ENCODE measurements at places on chromosomes 2 and 18. TPM values are rescaled to one million over a fixed set of nuclear protein-coding genes. Genes with fewer than 3 reads are reported as not detected.

GRCh38 chr2:10161206-10161931 is 38.8 kb downstream of the RRM2 start:
- H3K27me3 ChIP-seq = no peaks in the 10 kb centered on the region
- no peaks in the 10 kb centered on the region for H3K36me3 ChIP-seq
- no peak overlapping the region for H3K4me3 ChIP-seq
- H3K27ac ChIP-seq = no peak overlapping the region
- peaks cover 7% of the 10 kb centered on the region for H3K4me1 ChIP-seq

GRCh38 chr2:159228081-159228581 is 58.4 kb downstream of the WDSUB1 start:
- DNase-seq = no peak
- H3K36me3 ChIP-seq = peaks cover 6% of the 10 kb centered on the region
- no peak overlapping the region for H3K4me3 ChIP-seq
- no peaks in the 10 kb centered on the region for H3K4me1 ChIP-seq

The L3MBTL4 gene
- 2.4 TPM for total RNA-seq

GRCh38 chr2:14632133-14632936 is at the start of gene LRATD1:
LRATD1 (plus strand) TSS chr2:14632717; CDS start chr2:14633980, 1,263 bp downstream.
- peak within 1 kb of the TSS; percentile 79 for H3K4me3 ChIP-seq
- no peak within 1 kb of the TSS for H3K27ac ChIP-seq
- DNase-seq = peak; percentile 61
- H3K36me3 ChIP-seq = no peaks in the 10 kb centered on the region
- H3K4me1 ChIP-seq = peaks cover 13% of the 10 kb centered on the region
- H3K27me3 ChIP-seq = peaks cover 21% of the 10 kb centered on the region

The FAM228A gene
- total RNA-seq = not detected

The SERPINB12 gene
- total RNA-seq = not detected

DNA sequence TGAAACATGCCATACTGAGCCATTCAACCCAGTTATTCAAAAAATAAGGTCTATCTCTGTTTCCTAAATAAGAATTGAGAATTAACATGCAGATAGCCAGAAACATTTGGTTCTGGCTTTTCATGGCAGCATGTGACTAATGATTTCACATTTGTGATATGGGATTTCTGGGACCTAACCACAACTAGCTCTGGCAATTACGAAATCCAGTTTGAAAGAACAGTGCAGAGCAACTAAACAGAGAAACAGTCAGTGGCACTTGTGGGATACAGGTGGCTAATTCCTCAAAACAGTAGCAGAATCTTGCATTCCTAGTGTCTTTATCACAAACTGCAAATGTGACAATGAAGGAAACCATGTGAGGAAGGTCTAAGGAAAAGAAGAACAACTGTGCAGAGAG is 637.8 kb upstream of the CHAC2 start:
- no peaks in the 10 kb centered on the region for H3K27me3 ChIP-seq
- DNase-seq = no peak
- no peak overlapping the region for H3K27ac ChIP-seq
- no peak overlapping the region for H3K4me3 ChIP-seq
- no peaks in the 10 kb centered on the region for H3K4me1 ChIP-seq

The GAL3ST2 gene
- not detected for total RNA-seq

GRCh38 chr18:3453540-3454364 is 3.8 kb downstream of the TGIF1 start:
- H3K4me1 ChIP-seq = peaks cover 22% of the 10 kb centered on the region
- DNase-seq = no peak
- H3K27ac ChIP-seq = peak overlapping the region; percentile 72
- H3K4me3 ChIP-seq = peak overlapping the region; percentile 99

GRCh38 chr18:78510636-78511035 is 469.0 kb upstream of the SALL3 start:
- H3K4me1 ChIP-seq = no peaks in the 10 kb centered on the region
- no peak for DNase-seq
- no peaks in the 10 kb centered on the region for H3K27me3 ChIP-seq
- no peak overlapping the region for H3K4me3 ChIP-seq
- no peaks in the 10 kb centered on the region for H3K36me3 ChIP-seq
- no peak overlapping the region for H3K27ac ChIP-seq

The CYS1 gene
- total RNA-seq = 0.13 TPM

The GALR1 gene
- 1.6 TPM for total RNA-seq

DNA sequence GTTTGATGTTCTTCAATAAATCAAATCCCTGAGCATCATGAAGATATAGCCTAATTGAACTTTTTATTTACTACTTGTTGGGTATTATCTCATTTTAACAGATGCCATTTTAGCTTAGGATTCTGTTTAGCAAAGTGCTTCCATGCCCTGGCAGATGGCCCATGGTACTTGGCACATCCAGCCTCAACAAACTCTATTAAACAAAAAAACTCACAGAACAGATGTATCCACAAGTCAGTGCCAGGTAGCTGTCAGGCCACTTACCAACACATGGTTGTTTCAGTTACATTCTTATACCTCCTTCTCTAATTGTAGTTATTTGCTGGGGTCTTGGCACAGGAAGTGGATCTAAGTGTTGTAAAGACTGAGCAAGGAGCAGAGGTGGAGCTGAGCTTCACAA is 29.6 kb downstream of the GAD1 start:
- no peaks in the 10 kb centered on the region for H3K36me3 ChIP-seq
- H3K4me1 ChIP-seq = no peaks in the 10 kb centered on the region
- no peak overlapping the region for H3K4me3 ChIP-seq
- peaks cover 2% of the 10 kb centered on the region for H3K27me3 ChIP-seq

The FHOD3 gene
- 10.5 TPM for total RNA-seq

GRCh38 chr2:61469424-61470121 is 1.3 kb downstream of the USP34 start:
- H3K4me3 ChIP-seq = peak overlapping the region; percentile 87
- no peak for DNase-seq
- no peaks in the 10 kb centered on the region for H3K36me3 ChIP-seq
- H3K4me1 ChIP-seq = no peaks in the 10 kb centered on the region
- H3K27me3 ChIP-seq = no peaks in the 10 kb centered on the region

The RFX8 gene
- total RNA-seq = 1.3 TPM

DNA sequence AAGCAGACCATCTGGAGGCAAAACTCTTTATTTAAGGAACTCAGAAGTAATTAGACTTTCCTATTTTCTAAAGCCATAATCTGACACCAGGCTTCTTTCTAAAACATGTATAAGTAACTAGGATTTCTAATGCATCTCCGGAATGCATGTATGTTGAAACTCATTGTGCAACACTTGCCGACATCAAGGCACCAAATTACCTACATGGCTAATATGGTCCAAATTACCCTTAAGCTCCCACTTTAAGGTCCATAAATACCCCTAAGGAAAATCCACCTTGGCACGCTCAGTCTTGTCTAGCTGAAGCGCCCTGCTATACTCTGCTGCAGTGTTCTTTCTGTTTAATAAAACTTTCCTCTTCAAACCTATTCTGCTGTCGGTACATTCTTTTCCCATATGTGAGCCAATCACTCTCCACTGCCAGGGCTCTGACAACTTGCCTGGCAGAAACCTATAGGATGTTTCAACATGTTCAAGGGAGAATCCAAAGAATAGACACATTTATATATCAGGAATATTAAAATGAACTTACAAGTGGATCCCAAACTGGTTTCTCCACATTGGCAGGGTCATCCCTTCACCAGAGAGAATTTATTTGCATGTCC is 171.9 kb downstream of the GALNT1 start:
- DNase-seq = no peak
- H3K27me3 ChIP-seq = no peaks in the 10 kb centered on the region
- no peak overlapping the region for H3K4me3 ChIP-seq
- peaks cover 8% of the 10 kb centered on the region for H3K4me1 ChIP-seq

DNA sequence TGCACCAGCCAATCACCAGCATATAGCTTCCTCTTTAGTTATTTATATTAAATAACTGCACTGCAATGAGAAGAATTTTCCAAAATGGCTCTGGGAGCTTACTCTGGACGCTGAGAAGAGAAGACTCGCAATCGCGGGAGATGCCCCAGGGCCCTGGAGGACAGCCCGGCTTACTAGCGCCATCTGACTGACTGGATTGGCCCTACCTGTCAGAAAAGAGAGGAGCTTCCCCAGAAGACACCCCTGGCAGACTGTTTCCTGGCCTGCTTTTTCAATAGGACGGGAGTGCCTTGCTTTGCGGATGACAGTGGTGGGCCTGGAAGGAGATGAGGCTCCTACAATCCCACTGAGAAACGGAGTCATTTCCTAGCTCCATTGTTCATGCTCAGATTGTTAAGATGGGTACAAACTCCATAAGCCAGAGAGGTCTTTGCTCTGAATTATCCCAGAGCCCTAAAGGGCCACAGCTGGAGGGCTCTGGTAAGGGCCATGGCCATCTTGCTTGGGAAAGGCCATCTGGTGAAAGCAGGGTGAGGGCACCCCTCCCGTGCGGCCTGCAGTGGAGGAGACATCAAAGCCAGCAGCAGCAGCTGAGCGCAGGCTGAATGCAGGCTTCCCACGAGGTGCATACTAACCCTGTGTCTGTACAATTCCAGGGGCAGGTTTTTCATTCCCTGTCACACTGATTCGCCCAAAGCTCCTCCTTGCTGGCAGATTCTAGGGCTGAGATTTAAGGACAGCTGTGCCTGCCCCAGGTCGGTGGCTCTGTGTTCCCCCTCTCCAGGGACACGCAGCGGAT is 92.1 kb downstream of the GALR1 start:
- H3K36me3 ChIP-seq = no peaks in the 10 kb centered on the region
- no peaks in the 10 kb centered on the region for H3K4me1 ChIP-seq
- no peak overlapping the region for H3K4me3 ChIP-seq
- DNase-seq = no peak

The KIAA2012 gene
- not detected for total RNA-seq

DNA sequence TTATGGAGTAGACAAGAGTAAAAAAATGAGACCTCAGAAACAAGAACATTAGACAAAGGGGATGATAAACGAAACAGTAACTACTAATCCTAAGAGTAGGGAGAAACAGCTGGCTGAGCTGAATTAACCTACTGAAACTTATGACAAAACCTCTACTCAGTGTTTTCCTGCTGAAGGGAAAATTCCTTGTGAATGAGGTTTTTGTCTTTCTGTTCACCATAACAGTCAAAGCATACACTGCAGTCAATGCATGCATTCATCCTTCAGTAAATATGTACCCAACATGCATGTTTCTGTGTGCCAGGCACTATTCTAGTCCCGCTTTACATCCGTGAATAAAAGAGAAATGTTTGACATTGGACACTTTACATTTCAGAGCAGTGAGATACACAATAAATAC is 805.6 kb upstream of the KLHL29 start:
- no peaks in the 10 kb centered on the region for H3K27me3 ChIP-seq
- no peak for DNase-seq
- H3K36me3 ChIP-seq = no peaks in the 10 kb centered on the region
- no peak overlapping the region for H3K4me3 ChIP-seq
- H3K4me1 ChIP-seq = no peaks in the 10 kb centered on the region

GRCh38 chr2:178234648-178235047 is 40.3 kb downstream of the OSBPL6 start:
- H3K4me1 ChIP-seq = no peaks in the 10 kb centered on the region
- no peaks in the 10 kb centered on the region for H3K27me3 ChIP-seq

GRCh38 chr2:110659248-110659647 is 18.6 kb downstream of the BUB1 start:
- no peak for DNase-seq
- H3K27ac ChIP-seq = no peak overlapping the region
- H3K36me3 ChIP-seq = peaks cover 88% of the 10 kb centered on the region
- no peaks in the 10 kb centered on the region for H3K4me1 ChIP-seq

DNA sequence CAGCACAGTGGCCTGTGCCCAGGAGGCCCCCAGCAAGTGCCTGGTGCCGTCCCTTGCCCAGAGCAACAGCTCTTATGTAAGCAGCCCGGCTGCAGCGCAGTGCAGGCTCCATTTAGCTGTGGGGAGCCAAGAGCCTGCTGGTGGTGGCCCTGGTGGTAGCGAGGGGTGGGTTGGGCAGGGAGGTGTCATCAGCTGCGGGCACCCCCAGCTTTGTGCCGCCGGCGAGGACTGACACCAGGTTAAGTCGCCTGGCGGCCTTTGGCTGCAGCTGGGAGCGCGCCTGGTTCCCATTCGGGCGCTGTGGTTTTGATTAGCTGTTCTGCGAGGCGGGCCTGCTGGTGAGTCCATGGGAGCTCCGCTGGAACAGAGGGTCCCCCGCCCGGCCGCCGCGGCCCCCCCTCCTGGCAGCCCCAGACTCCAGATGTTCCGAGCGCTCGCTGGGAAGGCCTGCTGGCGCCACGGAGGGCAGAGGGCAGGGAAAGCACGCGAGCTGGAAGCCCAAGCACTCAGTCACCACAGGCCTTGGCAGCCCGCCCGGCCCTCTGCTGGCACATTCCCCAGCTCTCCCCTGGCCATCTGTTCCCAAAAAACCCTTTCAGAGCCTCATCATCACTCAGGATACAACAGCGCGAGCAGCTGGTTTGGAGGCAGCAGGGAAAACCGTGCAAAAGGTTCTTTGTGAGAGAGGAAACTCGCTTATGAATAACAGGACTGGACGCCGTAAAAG is 18.4 kb downstream of the ATOH8 start:
- H3K27me3 ChIP-seq = no peaks in the 10 kb centered on the region
- no peak overlapping the region for H3K27ac ChIP-seq
- H3K4me1 ChIP-seq = peaks cover 20% of the 10 kb centered on the region
- no peak overlapping the region for H3K4me3 ChIP-seq
- no peak for DNase-seq

GRCh38 chr2:112618383-112618782 is 27.4 kb upstream of the SLC20A1 start:
- H3K27ac ChIP-seq = no peak overlapping the region
- no peaks in the 10 kb centered on the region for H3K27me3 ChIP-seq
- peaks cover 3% of the 10 kb centered on the region for H3K4me1 ChIP-seq

The C2orf66 gene
- not detected for total RNA-seq

GRCh38 chr2:102599486-102599885 is 19.9 kb upstream of the SLC9A2 start:
- H3K27me3 ChIP-seq = no peaks in the 10 kb centered on the region
- no peak for DNase-seq
- H3K4me1 ChIP-seq = no peaks in the 10 kb centered on the region
- no peak overlapping the region for H3K4me3 ChIP-seq

DNA sequence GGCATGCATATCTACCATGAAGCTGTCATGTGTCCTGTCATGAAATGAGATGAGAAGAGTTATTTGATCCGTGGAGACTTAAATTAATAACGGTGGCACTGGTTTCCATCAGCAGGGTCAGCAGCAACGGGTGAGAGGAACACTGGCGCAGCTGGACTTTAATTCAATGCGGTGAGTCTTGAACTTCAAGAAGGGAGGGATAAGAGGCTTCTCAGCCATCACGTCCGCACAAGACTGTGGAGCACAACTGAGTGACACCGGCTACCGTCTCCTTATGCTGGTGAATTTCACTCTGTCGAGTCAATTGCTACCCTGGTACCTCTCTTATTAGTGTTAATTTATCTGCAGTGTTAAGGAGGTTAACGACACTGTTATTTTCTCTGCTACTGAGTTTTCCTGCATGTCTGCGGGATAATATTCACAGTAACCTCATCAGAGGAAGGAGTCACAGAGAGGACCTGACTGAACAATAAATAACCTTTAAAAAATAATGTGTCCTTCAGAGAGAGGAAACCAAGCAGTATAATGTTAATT is 236.8 kb downstream of the EPHA4 start:
- no peak overlapping the region for H3K27ac ChIP-seq
- H3K4me3 ChIP-seq = no peak overlapping the region
- no peaks in the 10 kb centered on the region for H3K4me1 ChIP-seq
- H3K27me3 ChIP-seq = no peaks in the 10 kb centered on the region

- no peaks in the 10 kb centered on the region for H3K27me3 ChIP-seq
- no peaks in the 10 kb centered on the region for H3K36me3 ChIP-seq
- H3K4me1 ChIP-seq = no peaks in the 10 kb centered on the region
- no peak overlapping the region for H3K27ac ChIP-seq
- DNase-seq = no peak
Measured at GRCh38 chr2:137892739-137893138, 71.5 kb upstream of the HNMT start.
